ENCODE measurements at places on chromosomes 2 and 18.

- DNase-seq = no peak
Measured at GRCh38 chr2:202049840-202050239, 16.2 kb downstream of the FZD7 start.

- no peak for DNase-seq
Measured at GRCh38 chr18:48675912-48676311, 137.1 kb downstream of the CTIF start.

- DNase-seq = no peak
Measured at GRCh38 chr18:43587538-43588153, 310.4 kb upstream of the SYT4 start.

GRCh38 chr18:37393221-37393827, 172.3 kb downstream of the CELF4 start:
- no peak for DNase-seq

DNA sequence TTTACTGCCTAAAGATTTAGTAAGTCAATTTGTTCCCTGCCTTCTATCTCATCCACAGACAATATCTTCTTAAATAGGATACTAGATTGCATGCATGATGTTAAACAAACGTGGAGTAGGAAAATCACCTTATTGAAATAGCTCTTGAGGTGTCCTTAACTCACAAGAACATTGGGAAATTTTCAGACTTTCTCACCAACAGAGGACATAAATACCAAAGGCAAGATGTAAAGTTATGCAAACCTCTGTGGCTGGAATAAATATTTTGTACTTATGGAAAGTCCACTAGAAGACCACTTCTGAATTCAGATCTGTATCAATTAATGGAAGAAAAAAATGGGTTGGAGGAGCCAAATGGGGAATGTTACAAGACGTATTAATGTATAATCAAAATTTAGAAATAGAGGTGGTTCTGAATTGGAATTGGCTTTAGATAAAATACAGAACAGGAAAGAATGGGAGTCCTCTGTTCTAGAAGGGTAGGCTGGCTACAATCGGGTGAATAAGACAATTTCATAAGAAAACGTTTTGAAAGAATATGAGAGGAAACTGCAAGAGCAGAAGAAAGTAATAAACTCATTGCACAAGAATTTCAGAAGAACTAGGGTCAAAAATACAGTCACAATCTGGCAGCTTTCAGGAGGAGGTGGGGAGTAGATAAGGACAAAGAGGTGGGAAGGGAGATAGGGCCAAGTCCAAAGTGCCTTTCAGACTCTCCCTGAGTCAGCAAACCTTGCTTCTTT, 69.3 kb upstream of the FN1 start:
- no peak for DNase-seq

- no peak for DNase-seq
Measured at GRCh38 chr2:6412533-6413091, 453.1 kb downstream of the CMPK2 start.

DNA sequence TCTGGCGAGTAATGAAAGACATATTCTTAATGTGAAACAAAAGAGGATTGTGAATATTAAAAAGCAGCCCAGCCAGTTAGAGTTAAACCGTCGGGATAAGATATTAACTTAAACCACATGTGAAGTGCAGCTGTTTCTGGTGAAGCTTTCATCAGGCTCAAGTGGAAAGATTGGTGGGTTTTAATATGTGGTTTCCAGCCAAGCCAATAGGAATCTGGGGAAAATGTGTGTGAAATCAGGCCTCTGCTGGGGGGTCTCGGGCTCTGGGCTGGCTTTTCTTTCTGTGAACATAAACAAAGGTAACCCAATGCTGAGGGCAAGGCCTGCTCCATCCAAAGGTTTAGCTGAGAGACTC, 279.6 kb downstream of the SLC4A3 start:
- no peak for DNase-seq

- DNase-seq = no peak
Measured at GRCh38 chr2:52079602-52080001, 1047.7 kb upstream of the NRXN1 start.

Data from hypothalamus (tissue), 51 donors.